ENCODE measurements at places on chromosomes 7 and 10.

GRCh38 chr10:5447611-5448071 lies 35.3 kb downstream of the NET1 start:
- DNase-seq, result no peak

DNA sequence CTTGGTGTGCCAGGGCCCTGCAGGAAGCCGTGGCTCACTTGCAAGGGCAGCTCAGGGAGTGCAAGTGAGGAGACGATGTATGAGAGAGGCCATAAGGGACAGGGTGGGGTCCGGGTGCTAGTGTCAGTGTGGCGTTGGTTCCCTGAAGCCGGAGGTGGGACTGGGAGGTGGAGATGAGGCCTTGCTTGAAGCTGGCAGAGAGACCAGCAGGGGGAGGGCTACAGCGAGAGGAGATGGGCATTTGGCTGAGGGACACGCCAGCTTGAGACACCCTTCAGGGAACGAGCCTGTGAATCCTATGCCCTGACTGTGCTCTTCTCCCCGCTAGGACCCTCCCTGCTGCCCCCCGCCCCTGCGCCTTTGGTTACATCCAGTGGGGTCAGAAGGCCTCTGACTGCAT lies 529.1 kb downstream of the TCERG1L start:
- no peak for DNase-seq

DNA sequence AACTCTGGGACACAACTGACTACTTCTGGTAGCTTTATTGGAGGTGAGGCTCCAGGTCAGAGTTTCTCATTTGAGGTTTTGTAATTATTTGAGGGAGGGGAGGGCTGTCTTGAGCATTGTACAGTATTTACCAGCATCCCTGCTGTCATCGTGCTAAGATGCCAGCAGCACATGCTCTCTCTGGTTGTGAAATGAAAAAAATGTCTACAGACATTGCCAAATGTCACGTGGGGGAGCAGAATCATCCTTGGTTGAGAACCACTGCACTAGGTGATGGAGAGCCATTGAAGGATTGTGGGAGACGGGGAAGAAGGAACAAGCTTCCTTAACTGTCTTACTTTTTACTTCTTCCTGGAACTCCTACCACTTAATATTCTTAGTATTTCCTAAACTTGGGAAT lies 5.0 kb downstream of the SEPTIN7 start:
- no peak for DNase-seq

GRCh38 chr10:122780391-122780790 lies 65.3 kb downstream of the CUZD1 start:
- DNase-seq, result no peak

GRCh38 chr10:49109669-49110340 lies 5.5 kb downstream of the VSTM4 start:
- DNase-seq, result peak; percentile 92

DNA sequence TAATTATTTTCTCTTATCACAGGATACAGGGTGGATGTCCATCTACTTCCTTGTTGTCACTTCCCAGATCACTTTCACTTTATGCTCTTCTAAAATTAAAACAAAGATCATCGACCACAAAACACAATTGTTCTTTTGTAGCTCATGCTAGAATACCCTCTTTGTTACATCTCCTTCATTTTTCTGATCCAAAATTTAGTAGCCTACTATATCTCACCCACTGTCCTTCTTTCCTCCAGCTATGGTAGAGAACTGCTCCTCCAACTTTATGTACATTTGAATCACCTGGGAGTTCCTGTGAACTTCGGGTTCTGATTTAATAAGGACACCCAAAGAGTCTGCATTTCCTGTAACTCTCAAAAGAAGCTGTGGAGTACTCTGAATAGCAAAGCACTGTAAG lies 1.2 kb upstream of the AHR start:
- DNase-seq, result no peak

DNA sequence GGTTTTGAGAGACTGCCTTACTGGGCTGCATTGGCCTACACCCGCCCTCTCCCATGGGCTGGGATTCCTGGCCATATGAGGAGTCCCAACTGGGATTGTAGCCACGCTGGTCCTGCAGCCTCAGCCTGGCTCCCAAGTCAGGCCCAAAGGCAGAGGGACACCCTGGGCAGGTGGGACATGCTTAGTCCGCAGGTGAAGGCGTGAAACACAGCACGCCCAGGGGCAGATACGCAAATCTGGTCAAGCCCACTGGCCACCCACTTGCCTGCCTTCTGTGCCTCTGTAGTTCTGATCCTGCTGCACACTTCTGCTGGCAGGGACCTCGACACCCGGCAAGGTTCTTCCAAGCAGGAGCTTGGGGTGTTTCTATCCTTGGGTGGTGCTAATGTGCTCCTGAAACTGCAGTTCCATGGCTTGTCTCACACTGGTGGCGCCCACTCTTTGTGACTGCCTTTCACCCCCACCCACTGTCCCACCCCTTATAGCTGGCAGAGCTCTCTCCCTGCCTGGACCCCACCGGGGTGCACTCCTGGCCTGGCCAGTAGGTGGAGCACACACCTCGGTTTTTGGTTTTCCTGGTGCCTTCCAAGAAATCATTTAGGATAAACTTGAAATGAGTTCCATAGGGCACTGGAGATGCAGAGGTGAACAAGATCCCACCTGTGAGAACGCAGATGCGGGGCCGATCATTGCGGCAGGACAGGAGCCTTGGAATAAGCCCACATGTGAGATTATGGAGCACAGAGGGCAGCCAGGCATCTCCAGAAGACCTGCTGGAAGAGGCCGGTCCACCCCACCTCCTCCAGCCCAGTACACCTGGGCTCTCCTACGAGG lies 47.9 kb downstream of the MKI67 start:
- peak; percentile 48 for DNase-seq

GRCh38 chr7:54817152-54817551 lies 58.1 kb upstream of the SEC61G start:
- no peak for DNase-seq

DNA sequence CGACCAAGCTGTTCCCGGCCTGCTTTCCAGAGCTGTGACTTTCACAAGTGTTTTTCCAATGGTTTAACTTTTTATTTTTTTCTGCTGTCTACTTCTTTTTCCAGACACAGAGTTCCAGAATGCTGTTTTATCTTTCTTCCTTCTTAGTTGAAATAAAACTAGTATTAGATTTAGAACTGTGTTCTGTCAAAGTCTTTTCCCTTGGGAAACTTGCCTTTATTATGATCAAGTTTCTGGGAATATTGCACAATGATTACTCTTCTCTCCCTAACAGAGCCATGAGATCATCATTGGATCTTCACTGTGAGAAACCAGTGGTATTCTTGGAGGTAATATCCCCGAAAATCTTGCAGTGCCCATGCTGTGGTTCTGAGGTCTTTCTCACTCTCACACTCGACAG lies 104.9 kb upstream of the KCND2 start:
- DNase-seq, result peak; percentile 80

GRCh38 chr10:130003787-130004613 lies 39.9 kb upstream of the EBF3 start:
- DNase-seq, result no peak

- DNase-seq, result peak; percentile 70
These were observed 49.7 kb downstream of the BZW2 start for GRCh38 chr7:16695621-16696237.

GRCh38 chr7:106012935-106013439 lies 49.9 kb downstream of the CDHR3 start:
- peak; percentile 60 for DNase-seq

DNA sequence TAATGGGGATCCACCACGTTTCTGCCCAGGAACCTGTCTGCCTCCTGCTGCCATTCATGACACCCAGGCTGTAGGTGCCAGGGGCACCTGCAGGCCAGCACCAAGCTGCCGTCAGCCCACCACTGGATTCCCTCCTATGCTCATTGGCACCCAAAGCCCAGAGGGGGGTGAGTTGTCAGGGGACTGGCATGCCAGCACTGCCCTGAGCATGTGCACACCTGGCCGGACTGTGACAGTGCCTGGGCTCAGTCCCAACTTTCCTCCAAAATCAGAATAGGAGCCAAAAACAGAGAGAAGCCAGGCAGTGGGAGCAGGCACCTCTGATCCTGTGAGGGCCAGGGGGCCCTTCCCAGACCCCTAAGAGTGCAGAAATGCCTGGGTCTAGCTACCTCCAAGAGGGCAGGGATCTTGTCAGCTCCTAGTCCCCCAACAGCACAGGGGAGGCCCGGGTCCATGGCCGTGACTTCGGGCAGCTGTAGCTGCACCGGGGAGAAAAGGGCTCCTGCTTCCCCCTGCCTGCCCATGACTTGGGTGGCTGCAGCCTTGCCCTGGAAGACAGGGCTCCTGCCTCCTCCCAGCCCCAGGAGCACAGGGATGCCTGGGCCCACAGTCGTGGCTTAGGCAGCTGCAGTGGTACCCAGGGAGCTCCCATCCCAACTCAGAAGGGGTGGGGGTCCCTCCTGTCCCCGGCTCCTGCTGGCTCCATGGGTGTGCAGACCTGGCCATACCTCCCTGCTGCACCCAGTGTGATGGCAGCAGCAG lies 249.8 kb upstream of the DKK1 start:
- no peak for DNase-seq

GRCh38 chr10:86992456-86992855 lies 24.2 kb downstream of the ADIRF start:
- DNase-seq, result no peak

DNA sequence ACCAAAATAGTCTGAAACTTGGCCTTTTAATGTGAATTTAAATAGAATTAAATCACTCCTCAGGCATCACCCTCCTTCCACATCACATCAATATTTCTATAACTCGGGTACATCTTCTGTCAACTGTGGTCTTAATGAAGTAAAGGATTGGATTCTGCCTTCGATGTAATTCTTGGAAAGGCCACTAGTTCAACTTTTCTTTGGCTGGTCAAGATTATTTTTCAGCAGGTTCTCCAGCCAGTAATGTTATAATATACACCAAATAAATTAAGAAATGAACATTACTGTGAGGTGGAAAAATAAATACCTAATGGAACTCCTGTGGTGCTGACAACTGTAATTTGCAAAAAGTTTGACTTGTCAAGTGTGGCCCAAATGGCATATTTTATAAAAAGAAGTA lies 9.7 kb upstream of the SLC16A9 start:
- no peak for DNase-seq

- no peak for DNase-seq
These were observed 70.7 kb upstream of the EZH2 start for GRCh38 chr7:148954766-148955165.

GRCh38 chr10:100628061-100628460 lies 92.3 kb downstream of the HIF1AN start:
- no peak for DNase-seq

GRCh38 chr10:131475803-131476202 lies 164.3 kb upstream of the TCERG1L start:
- DNase-seq, result no peak

DNA sequence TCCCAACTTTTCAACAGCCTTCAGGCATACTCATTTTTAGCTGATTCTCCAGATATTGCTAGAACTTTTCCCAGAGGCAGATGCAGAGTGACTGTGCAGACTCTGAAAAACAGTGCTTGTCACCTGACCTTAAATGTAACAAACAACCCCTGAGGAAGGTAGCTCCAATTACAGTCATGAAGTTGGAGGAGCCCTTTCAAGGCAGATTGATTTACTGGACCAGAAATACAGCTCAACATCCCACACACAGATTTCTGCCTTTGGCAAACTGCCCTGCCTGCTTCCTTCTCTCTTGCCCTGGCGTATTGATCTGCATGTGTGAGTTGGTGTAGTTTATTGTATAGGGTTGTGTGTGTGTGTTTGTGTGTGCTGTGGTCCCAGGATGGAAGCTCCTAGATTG lies 38.5 kb downstream of the PYROXD2 start:
- peak; percentile 33 for DNase-seq

GRCh38 chr7:520503-521161 lies 986 bp upstream of the PDGFA start:
- DNase-seq, result no peak

DNA sequence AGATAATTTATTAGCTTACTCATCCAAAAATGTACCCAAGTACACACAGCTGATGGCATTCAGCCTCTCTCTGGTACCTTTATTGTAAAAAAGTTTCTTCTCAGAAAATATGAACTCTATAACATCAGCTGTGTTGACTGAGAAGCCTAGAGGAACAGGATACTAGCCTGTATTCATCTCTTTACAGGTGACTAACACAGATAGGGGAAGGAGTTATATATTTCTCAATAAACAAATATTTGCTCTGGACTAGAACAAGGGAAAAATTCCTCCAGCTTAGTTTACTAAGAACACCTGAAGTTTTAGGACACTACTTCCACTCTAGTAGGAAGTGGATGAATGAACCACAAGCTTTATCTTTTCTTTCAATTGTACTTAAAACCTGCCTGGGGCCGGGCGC lies 67.8 kb downstream of the ZNF248 start:
- DNase-seq, result no peak

GRCh38 chr10:84241185-84241790 lies at the start of gene LRIT1:
Gene LRIT1 (minus strand): TSS chr10:84241546. CDS start chr10:84241439, 107 bp downstream.
- DNase-seq, result no peak

DNA sequence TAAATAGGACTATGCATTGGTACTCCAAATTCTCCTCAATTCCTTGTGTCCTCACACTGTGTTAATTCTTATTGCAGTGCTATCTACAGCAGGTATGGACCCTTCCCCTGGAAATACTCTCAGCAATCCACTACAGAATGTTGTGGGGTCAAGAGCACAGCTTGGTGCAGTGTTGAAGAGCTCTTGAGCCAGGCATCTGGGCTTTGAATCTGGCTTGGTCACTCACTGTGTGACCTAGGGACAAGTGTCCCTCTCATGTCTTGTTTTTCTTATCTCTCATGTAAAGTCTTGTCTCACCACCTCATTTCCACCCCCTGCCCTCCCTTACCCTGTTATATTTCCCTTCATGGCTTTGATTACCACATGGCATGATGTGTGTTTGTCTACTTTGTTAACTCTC lies 159.4 kb downstream of the RNLS start:
- DNase-seq, result no peak

GRCh38 chr7:18208921-18209320 lies 181.3 kb upstream of the PRPS1L1 start:
- DNase-seq, result no peak

- no peak for DNase-seq
These were observed 153.4 kb downstream of the ATE1 start for GRCh38 chr10:121774404-121774803.

- no peak for DNase-seq
These were observed 5.9 kb downstream of the DUSP5 start for GRCh38 chr10:110503528-110504110.

GRCh38 chr7:584122-584465 lies 64.4 kb upstream of the PDGFA start:
- no peak for DNase-seq

DNA sequence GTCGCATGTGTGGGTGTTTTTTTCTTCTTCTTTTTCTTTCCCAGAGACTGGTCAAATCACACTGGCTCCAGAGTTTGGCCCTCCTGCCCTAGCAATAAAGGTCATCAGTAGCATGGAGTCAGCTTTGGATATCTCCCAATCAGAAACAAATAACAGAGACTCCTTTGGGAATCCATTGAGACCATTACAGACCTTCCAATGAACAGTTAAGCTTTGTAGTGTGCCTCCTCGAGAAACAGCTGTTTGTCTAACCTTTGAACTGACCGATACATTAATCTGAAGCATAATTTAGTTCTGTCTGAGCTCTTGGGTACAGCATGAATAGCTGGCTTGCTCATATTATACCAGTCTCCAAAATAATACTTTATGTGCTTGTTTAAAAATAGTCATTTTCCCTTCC lies 1103.2 kb downstream of the GATA3 start:
- no peak for DNase-seq

- peak; percentile 79 for DNase-seq
These were observed 97.6 kb downstream of the SUGCT start for GRCh38 chr7:40232242-40232893.

- no peak for DNase-seq
These were observed 36.0 kb upstream of the SEMA3E start for GRCh38 chr7:83684928-83685327.

GRCh38 chr7:137544453-137545058 lies 201.0 kb upstream of the PTN start:
- DNase-seq, result peak; percentile 29

- DNase-seq, result no peak
These were observed 6.1 kb downstream of the KCNH2 start for GRCh38 chr7:150972023-150972468.

- peak; percentile 67 for DNase-seq
These were observed 64.5 kb downstream of the DNMBP start for GRCh38 chr10:99945263-99945662.

All from fibroblast of upper back skin (primary cell).